Suprapubic skin (tissue), 4 donors: ENCODE measurements at places on chromosomes 3 and 15.

DNA sequence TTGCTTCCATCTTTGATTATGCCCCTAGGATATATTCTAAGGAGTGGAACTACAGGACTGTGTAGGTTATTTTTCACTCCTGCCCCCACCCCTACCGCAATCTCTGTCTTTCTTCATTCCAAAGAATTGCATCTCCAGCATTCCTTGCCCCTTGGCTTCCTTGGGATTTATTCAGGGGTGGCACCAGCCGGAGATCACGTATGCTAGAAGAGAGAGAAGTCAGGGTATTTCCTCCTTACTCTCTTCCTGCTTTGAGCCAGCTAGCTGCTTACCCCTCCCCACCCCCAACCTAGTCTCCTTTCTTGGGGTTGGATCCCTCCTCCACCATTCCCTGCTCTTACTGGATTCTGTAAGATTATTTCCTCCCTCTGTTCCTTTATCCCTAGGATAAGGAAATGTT, 35.0 kb upstream of the DENND4A start:
- DNase-seq: no peak

DNA sequence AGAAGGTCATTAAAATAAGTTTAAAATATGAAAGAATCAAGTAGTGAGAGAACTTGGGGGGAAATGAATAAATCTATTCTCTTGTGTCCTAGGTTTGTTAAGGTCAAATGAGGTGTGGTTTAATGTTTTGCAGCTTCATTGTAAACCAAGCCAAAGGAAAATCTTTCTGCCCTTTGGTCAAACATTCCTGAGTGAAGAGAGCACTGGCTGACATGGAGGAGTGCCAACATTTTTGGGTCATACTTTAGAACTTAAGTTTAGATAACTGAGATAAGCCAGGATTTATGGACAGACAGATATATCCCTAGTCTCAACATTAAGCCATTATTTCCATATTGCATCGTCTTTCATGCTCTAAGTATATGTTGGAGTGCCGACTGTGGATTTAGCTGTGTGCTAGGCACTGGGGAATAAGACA, 66.4 kb downstream of the PTPRG start:
- no peak for DNase-seq

DNA sequence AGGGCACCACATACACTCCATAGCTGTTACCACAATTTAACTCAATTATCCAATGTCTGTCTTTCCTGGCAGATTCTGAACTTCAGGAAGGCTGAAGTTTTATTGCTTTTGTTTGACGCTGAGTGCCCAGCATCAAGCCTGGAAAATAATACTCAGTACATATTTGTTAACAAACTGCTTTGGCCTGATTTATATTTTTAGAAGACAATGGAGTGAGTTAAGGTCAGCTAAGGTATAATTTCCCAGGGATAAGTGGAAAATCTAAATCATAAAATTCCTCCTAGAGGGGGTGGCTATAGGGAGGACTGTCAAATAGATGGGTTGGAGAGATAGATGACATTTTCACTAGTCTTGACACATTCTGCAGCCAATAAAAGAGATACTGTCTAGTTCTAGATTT, 659.4 kb upstream of the ADAMTS9 start:
- no peak for DNase-seq

GRCh38 chr3:30135190-30135589, 471.2 kb upstream of the TGFBR2 start:
- no peak for DNase-seq

DNA sequence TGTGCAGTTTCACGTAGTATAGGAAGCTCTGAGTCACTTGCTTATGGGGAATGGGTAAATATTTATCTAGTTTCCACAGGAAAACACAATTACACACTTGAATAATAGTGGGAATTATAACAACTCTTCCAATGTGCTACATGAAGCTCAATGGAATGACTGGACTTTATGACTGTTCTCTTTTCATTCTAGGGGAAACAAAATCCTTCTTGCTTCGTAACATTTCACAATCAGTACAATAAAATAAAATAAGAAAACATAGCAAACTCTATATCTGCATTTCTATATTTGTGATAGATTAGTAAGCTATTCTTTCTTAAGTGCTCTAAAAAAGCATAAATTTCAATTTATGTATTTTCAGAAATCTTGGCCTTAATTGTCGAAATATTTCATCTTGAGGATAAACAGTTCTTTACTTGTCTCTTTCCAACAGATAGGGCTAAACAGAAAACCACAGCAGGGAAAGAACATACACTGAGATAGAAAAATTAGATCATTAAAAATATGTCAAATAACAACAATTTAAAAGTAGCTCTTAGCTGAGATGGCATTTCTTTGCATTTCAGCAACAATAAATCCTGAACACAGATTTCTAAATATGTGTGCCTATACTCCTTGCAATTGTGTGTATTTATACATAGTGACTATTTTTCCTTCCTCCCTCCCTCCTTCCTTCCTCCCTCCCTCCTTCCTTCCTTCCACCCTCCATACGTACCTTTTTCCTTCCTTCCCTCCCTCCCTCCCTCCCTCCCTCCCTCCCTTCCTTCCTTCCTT, 395.5 kb upstream of the KCNMB2 start:
- no peak for DNase-seq

DNA sequence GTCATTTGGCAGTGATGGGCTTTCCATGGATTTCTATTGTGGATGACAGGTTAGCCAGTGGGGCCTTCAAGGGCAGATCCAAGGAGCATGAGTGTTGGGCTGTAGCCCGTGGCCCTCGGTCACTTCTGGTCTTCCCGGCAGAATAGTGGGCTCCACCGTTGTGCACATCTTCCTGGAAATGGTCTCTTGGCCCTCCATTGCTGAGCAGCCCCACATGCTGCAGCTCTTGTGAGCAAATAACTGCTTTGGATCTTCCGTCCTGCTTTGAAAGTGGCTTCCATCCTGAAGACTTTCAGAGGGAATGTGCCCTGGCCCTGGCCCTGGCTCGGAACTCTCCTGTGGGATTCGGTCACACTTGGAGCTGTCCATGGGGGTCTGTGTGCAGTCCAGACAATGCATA, 102.8 kb downstream of the SNRPN start:
- DNase-seq: peak; percentile 34

- DNase-seq: no peak
Measured at GRCh38 chr3:160378331-160379109, 20.5 kb downstream of the IFT80 start.

DNA sequence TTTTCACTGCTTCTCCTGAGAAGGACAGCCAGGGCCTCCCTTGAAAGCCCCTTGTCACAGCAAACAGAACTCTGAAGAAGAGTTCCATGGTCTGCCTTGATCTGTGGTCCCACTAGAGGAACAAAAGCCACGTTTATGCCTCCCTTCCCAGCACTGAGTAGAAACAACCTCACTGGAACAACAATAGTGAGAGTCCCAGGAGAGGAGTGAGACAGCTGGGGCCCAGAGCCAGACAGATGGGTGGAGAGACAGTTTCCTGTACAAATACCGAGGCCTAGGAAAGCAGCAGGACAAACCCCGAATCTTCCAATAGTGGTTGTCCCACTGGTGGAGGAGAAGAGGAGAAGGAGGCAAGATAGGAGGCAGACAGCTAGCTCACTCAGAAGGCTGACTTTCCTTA, 106.1 kb downstream of the WDR76 start:
- DNase-seq: no peak

DNA sequence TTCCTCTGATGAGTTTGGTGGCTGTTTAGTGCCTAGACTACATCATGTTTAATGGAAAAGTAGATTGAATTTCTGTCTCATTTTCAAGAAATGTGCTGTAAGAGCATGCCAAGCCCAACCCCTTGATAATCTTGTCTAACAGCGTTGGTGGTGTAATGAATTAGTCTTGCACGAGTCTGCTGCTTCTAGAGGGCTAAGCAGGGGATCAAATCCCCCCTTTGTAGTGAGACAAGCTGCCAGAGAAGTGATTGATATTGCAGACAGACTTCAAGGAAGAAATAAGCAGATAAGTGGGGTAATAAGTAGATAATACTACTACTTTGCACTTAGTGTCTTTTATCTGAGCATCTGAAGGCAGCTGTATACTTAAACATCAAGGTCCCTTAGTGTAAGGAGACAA, 141.4 kb downstream of the TP63 start:
- no peak for DNase-seq

DNA sequence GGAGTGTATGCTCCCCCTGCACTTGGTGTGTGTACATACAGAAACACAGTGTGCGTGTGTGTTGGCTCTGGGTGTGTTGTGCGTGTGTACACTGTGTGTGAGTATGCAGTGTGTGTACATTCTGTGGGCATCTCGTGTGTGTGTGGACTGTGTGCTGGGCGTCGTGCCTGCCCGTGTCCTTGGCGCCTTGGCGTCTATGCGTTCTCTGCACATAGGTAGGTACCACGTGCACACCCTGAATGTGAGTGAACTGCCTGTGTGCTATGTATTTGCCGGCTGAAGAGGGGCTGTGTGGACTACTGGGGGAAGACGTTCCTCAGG, 481 bp upstream of the ECE2 start:
- DNase-seq: no peak

GRCh38 chr3:134313847-134314587, 60.2 kb downstream of the AMOTL2 start:
- peak; percentile 39 for DNase-seq

- peak; percentile 97 for DNase-seq
Measured at GRCh38 chr15:31396881-31397560, 70.4 kb downstream of the KLF13 start.

- DNase-seq: no peak
Measured at GRCh38 chr3:100131241-100131640, 16.9 kb upstream of the FILIP1L start.

DNA sequence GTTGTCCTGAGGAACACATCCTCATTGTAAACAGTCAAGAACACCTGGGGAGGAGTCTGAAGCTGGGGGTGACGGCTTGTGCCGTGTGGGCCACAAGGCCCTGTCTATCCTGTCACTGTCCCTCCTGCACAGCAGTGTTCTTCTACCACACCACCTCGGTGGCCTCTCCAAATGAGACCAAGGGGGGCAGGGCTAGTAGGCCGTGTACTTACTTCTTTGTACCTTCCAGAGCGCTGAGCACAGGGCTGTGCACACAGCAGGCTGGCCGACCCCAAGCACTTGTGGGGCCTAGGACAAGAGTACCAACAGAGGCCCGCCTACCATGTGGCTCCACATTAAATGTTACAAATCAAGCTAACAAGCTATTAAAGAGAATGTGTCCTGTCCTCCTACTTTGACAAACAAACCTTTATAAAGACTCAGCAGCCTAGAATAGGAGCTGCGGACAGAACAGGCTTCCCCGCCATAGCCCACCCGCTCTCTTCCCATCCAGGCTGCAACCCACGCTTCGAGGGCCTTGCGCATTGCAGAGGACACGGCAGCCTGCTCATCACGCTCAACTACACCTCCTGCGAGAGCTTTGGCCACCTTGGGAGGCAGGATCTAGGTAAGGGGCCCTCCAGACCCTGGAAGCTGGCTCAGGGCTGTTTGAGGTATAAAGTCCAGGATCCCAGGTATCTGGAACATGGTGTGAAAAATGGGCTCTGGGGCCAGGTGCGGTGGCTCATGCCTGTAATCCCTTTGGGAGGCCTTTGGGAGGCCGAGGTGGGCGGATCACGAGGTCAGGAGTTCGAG, 30.5 kb downstream of the MELTF start:
- DNase-seq: no peak

GRCh38 chr3:12752809-12753208, 6.2 kb downstream of the TMEM40 start:
- no peak for DNase-seq

DNA sequence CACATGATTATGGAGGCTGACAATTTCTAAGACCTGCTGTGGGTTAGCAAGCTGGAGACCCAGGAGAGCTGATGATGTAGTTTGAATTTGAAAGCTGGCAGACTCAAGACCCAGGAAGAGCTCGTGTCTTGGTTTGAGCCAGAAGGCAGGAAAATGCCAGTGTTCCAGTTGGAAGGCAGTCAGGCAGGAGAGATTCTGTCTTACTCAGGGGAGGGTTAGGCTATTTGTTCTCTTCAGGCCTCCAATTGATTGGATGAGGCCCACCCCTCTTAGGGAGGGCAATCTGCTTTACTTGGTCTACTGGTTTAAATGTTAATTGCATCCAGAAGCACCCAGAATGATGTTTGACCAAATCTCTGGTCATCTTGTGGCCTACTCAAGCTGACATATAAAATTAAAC, 40.4 kb upstream of the IGF2BP2 start:
- DNase-seq: no peak

DNA sequence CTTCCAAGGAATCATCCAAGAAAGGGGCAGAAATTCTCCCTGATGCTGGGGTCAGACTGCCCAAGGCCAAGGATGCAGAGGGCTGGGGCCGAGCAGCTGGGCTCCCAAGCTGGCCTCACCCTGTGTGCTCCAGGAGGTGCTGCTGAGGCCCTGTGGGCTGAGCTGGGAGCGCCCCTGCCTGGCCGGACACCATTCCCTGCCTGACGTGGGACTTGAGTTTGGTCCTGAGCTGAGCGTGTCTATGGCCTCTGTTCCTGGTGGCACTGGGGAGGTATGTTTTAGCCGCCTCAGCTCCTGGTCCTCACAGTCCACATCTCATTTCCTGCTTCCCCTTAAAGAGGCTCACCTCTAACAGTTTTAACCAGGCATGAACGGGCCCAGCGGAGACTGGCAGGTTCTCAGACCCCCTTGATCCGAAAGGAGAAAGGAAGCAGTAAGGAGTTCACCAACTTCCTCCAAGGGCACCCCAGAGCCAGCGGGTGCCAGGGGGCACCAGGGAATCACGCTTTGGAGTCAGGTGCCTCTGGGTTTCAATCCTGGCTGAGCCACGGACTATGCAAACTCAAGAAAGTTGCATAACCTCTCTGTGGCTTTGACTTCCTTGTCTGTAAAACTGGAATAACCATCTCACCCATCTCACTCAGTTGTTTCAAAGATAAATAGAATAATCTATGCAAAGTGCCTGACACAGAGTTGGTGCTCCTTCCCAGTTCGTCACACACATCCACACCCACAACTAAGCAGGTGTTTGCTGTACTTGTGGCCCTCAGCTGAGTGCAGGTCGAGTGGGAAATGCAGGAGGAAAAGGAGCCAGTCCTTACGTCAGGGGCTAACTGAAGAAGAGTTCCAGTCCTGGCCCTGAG, 48.6 kb downstream of the SLC12A8 start:
- DNase-seq: no peak

DNA sequence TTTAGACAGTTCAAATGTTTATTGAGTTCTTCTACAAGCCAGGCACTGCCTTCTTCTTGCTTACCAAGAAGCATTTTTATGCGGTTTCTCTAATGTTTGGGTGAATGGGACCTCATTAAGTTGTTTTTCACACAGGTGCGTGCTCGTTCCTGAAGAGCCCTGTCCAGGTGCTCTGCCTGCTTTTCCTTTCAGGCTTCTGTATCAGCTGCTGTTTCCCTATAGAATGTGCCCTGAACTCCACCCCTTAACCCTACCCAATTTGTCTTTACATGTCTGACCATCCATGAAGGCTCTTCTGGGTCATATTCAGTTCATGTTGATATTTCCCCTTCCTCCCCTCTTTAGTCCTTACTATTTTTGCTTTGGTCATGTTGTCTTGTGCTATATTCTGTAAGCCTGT, 22.4 kb upstream of the GOLGA6L10 start:
- no peak for DNase-seq

GRCh38 chr15:64051407-64052259, 5.3 kb upstream of the DAPK2 start:
- DNase-seq: no peak
